ENCODE measurements at places on chromosomes 1 and 21. TPM values are rescaled to one million over a fixed set of nuclear protein-coding genes. Genes with fewer than 3 reads are reported as not detected.

The FCGR1A gene
- total RNA-seq, result not detected

The TSSK3 gene
- total RNA-seq, result 1.9 TPM

The DESI2 gene
- 30.8 TPM for total RNA-seq

The RGS13 gene
- total RNA-seq, result 1.2 TPM

The LENEP gene
- total RNA-seq, result not detected

The LRRC38 gene
- total RNA-seq, result not detected

The AMPD1 gene
- 0.82 TPM for total RNA-seq

The MED8 gene
- total RNA-seq, result 39.5 TPM

Data from left colon (tissue), 2 donors.